Fibroblast of villous mesenchyme (primary cell): ENCODE measurements at places on chromosomes 11 and 22.

GRCh38 chr11:106172386-106172991, 95.0 kb downstream of the AASDHPPT start:
- DNase-seq = peak; percentile 44

- peak; percentile 99 for DNase-seq
Observed at GRCh38 chr22:37752189-37753087, 55.3 kb upstream of the GCAT start.

DNA sequence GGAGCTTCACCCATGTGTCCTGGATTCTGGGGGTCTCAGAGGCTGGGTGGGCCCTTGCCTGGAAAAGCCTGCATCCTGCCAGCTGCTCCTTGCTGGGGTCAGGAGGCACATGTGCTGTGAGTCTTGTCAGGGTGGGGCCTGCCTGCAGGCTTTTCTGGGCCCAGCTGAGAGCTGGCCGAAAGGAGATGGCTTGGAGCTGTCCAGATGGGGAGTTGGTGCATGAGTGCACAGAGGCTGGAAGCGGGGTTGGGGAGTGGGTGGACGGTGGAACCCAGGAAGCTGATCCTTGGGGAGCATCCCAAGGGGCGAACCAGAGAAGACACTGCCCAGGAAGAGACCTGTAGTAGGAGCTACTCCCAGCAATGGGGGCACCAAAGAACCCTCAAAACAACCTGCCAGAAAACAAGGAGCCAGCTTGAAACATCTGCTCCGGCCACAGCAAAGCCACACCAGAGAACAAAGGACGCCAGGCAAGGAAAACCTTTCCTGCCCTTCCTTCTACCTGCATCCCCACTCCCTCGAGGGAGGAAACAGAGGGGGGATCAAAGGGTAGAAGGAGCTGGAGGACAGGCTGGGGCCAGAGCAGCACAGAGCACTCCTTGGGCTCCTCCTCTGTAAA, 8.2 kb upstream of the KCTD17 start:
- DNase-seq = no peak

DNA sequence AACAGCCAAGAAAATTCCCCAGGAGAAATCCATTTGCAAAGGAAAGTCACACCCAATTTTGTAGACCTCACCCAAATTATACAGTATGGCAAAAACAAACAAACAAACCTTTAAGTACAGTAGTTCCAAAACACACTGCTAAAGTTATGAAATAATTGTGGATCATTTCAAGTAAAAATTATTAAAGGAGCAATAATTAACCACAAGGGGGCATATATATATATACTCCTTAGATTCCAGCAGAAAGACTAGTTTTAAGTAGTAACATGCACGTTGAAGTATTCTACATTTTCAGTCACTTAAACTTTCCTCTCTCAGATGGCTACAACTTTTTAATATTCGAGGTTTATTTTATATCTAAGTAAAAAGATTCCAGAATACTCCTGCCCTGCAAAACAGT, 26.8 kb downstream of the RNF141 start:
- peak; percentile 34 for DNase-seq

GRCh38 chr11:20110908-20111669, 49.2 kb downstream of the DBX1 start:
- DNase-seq = peak; percentile 87

GRCh38 chr11:47986742-47987141, 6.4 kb downstream of the PTPRJ start:
- no peak for DNase-seq

- DNase-seq = peak; percentile 56
Observed at GRCh38 chr11:83773950-83774880, 488.0 kb upstream of the CCDC90B start.

DNA sequence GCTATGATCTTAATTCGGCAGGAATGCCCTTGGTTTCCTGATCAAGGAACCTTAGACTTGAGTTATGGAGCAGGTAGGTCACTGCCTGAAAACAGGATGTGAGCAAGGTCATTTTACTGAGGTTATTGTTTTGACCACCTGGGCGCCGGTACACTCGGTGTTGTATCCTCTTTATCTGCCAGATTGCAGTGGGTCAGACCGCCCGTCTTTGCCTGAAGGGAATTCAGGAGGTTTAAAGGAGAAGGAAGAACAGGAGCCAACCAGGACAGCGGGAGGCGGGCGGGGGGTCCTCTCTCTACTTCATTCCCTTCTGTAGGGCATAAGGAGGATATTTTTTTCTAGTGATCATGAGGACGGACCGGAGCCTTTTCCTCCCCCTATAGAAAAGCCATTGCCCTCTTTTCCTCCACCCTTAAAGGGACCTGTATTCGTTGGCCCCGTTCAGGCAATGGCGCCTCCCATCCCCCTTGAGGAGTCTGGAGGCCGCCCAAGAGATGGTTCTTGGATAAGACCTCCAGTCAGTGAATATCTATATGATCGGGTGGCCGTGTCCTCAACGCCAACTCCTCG, 649 bp downstream of the MS4A15 start:
- no peak for DNase-seq

DNA sequence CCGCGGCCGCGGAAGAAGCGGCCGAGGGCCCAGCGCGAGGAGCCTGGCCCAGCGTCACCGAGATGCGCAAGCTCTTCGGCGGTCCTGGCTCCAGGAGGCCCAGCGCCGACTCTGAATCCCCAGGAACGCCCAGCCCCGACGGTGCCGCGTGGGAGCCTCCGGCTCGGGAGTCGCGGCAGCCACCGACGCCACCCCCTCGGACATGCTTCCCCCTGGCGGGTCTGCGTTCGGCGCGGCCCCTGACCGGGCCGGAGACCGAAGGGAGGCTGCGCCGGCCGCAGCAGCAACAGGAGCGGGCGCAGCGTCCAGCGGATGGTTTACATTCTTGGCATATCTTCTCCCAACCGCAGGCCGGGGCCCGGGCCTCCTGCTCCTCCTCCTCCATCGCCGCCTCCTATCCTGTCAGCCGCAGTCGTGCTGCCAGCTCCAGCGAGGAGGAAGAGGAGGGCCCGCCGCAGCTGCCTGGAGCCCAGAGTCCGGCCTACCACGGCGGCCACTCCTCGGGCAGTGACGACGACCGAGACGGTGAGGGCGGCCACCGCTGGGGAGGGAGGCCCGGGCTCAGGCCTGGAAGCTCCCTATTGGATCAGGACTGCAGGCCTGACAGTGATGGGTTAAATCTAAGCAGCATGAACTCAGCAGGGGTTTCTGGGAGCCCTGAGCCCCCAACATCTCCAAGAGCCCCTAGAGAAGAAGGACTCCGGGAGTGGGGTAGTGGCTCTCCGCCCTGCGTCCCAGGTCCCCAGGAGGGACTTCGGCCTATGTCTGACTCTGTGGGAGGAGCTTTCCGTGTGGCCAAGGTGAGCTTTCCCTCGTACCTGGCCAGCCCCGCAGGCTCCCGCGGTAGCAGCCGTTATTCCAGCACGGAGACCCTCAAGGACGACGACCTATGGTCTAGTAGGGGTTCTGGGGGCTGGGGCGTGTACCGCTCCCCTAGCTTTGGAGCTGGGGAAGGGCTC, 1.2 kb downstream of the ARHGEF17 start:
- peak; percentile 97 for DNase-seq

GRCh38 chr22:32202539-32203180, 2.2 kb downstream of the RFPL2 start:
- DNase-seq = peak; percentile 15

- DNase-seq = no peak
Observed at GRCh38 chr11:29480981-29481380, 535.8 kb downstream of the KCNA4 start.

GRCh38 chr22:44181033-44181911, 547 bp downstream of the PARVG start:
- DNase-seq = no peak

DNA sequence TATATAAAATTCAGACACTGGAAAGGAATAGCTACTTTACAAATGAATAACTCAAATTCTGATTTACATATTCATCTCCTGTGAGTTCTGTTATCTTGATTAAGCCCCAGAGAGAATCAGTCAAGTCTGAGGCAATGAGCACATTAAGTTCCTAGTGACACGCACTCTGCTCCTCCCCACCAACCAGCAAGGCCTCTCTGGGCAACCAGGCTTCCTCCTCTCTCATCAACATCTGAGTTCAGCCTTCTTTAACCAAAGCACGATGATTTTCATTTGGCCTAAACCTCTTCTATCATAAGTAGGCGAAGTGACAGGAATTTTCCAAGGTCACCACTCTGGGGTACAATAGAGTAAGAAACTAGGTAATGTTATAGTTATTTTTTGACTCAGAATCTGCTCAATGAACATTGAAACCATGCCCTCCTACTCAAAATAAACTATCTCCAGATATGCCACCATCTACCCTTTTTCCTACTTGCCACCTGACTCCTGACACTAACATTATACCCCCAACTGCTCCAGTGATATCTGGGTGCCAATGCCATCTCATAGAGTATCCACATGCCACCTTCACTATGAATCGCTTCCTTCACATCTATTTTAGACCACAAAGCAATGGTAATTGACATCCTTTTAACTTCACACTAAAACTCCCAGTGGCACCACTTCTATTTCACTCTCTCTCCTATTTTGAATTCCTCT, 114.8 kb downstream of the FAM76B start:
- DNase-seq = no peak

- DNase-seq = peak; percentile 37
Observed at GRCh38 chr11:110374921-110375320, 54.8 kb upstream of the FDX1 start.

GRCh38 chr22:45235101-45235777, 5.5 kb downstream of the KIAA0930 start:
- DNase-seq = no peak

DNA sequence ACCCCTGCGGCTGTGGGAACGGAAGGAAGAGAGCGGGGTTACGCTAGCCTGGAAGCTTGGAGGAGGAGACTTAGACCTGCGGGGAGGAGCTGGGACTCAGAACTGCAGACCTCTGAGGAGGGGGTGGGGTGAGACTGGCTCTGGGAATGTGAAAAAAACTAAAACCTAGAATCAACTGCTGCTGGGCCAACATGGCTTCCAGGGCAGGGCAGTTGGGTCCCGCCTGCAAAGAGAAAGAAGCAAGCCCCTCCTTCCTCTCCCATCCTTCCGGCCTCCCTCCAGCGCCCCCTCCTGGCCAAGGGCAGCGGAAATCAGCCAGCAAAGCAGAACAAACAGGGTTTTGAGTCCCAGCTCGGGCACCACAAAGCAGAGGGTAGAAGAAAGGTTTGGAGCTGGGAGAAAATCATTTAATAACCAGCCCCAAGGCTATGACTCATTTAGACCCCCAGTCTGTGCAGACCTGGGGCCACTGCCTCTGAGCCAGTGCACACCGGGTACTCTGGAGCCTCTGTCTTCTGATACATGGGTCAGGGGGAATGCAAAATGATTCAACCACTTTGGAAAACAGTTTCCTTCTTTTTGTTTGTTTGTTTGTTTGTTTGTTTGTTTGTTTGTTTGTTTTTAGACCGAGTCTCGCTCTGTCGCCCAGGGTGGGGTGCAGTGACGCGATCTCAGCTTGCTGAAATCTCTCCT, 7.3 kb upstream of the NCF4 start:
- peak; percentile 41 for DNase-seq

GRCh38 chr11:9601037-9601875, 27.8 kb downstream of the WEE1 start:
- peak; percentile 65 for DNase-seq
